ENCODE measurements at places on chromosomes 11 and 22.

DNA sequence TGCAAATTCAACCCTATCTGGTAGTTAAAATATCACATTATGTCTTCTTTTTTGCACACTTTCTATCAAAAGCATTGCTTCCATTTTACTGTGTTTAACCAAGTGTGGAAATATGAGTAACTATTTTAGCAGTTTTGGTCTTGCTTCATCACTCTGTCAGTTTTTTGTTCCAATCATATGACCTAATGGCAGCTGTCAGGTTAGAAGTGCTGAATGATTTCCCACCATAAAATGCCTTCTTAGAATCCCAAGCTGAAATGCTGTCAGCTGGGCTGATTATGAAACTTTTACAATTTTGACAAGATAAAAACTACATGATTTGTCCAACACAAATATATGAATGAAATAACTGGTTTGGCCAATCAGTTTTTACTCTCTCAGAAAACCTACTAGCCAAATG lies 1654.6 kb upstream of the RAG2 start:
- DNase-seq, result peak; percentile 57

DNA sequence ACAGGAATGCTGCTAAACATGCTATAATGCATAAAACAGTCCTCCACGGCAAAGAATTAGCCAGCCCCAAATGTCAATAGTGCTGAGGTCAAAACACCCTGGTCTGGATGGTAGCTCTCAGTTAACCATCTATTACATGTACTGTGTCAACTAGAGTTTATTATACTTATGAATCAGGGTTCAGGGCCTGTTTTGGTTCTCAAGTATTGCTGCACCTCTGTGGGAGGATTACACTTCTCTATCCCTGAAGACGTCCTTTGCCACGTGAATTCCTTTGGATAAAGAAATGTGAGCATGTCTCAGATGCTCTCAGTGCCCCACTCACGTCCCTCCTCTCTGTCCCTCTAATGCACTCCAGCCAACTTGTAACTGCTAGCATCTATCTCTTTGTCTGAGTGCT lies 53.4 kb downstream of the SLC1A2 start:
- DNase-seq, result peak; percentile 46

- DNase-seq, result peak; percentile 20
These were observed 80.8 kb downstream of the GRK3 start for GRCh38 chr22:25645266-25645665.

DNA sequence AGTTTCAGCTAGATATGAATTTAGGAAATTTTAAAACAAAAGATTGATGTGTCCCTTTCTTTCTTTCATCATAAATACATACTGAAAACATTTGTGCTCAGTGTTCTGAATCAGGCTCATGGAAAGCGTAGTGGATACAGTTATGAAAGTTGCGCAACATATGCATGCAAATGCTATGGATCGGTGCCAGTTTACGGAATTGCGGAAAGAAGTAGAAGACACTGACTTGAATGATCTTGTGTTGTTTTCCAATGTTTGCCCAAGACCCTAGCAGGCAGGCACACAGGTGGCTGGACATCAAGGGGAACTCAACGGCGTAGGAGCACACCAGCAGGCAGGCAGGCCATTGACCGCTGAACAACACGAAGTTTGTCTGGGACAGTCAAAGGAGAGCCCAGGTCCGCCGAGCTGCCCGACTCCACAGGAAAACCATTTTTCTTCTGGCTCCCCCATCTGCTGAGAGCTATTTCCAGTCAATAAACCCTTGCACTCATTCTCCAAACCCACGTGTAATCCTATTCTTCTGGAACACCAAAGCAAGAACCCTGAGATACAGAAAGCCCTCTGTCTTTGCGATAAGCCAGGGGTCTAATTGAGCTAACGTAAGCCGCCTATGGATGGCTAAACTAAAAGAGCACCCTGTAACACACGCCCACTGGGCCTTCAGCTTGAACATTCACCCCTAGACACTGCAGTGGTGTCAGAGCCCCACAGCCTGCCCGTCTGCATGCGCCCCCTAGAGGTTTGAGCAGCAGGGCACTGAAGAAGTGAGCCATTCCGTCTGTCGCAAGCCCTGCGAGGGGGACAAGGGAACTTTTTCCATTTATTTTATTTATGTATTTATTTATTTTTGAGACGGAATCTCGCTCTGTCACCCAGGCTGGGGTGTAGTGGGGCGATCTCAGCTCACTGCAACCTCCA lies 7.4 kb upstream of the BIRC3 start:
- no peak for DNase-seq

DNA sequence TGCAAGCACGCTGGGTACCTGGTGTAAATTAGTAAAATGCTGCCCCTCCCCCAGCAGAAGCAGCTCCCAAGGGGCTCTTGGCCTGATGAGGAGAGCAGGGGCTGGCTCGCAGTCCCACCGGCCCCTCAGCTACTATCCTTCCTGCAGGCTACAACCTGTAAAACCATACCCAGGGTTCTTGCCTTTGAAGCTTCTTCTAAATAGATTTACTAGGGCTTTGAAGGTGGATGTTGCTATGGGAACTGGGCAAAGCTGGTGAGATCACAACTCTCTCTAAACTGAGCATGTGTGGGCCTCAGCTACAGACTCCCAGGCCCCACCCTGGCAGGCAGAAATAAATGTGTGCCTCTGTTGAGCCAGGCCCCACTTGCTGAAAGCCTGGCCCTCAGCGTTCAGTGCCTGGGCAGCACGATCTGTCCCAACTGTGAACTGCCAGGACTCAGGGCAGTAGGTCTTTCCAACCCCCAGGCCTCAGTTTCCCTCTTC lies 18.5 kb downstream of the CD5 start:
- peak; percentile 43 for DNase-seq

DNA sequence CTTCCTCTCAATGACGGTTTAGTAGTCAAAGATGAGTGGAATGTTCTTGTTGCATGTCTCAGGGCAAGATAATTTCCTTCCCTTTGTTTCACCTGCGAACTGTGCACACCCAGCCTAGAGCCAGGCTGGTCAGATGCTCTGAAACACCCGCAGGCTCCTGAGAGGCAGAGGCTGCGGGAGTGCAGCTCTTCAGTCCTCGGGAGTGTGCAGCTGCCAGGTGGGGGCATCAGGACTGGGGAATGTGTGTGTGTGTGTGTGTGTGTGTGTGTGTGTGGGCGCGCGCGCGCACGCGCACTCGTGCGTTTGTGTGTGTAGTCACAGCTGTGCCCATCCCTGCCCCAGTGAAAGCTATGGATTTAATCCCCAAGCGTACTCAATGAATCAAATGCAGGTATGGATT lies 136.2 kb upstream of the NTM start:
- no peak for DNase-seq

- no peak for DNase-seq
These were observed 575.9 kb upstream of the CCDC90B start for GRCh38 chr11:83862033-83862432.

- peak; percentile 10 for DNase-seq
These were observed 50.4 kb downstream of the TCP11L1 start for GRCh38 chr11:33089776-33090175.

DNA sequence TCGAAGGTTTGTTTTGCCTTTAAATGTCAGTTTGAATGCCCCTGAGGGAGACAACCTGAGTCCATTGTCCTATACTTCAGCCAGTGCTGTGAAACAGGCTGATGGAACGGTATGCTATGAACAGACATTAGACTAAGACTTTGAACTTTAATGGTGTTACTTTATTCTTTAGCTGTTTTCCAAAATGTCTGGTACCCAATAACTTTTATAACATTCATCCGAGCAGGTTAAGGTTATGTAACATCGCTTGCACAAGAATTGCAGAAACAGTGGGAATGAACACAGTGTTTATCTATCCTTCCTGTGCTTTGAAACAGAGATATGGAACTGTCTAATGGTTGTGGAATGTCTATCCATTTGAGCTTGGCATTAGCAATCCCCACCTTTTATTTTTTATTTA lies 12.5 kb upstream of the PTS start:
- DNase-seq, result peak; percentile 78

GRCh38 chr11:15194671-15195415 lies 80.1 kb downstream of the INSC start:
- DNase-seq, result no peak

DNA sequence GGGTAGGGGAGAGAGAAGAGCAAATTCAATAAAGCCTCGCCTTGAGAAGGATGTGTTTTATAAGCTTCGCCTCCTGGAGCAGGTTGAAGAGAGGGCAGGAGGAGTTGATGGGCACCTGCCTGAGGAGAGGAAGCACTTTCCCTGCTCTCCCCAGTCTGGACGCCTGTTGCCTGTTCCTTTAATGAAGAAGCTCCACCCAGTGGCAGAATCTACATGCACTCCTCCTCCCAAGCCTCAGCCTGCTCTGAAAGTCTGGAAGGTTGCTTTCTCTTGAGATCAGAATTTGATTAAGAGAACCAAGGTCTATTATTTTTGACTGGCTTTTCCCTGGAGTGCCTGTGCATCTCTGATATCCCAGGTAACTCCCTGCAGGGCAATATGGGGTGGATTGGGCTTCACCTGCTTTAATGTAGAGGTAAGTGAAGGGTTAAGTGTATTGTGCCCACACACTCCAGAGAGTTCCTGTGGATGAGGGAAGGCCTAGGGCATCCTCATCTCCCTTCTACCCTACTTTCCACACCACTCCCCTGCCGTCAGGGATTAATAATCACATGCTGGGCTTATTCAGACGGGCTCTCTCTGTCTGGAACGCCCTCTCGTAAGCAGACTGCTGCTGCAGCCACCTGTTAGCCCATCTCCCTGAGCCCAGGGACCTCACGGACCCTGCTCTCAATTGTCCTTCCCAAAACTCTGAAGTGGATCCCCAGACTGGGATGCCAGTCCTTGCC lies 22.3 kb downstream of the NTM start:
- DNase-seq, result no peak

DNA sequence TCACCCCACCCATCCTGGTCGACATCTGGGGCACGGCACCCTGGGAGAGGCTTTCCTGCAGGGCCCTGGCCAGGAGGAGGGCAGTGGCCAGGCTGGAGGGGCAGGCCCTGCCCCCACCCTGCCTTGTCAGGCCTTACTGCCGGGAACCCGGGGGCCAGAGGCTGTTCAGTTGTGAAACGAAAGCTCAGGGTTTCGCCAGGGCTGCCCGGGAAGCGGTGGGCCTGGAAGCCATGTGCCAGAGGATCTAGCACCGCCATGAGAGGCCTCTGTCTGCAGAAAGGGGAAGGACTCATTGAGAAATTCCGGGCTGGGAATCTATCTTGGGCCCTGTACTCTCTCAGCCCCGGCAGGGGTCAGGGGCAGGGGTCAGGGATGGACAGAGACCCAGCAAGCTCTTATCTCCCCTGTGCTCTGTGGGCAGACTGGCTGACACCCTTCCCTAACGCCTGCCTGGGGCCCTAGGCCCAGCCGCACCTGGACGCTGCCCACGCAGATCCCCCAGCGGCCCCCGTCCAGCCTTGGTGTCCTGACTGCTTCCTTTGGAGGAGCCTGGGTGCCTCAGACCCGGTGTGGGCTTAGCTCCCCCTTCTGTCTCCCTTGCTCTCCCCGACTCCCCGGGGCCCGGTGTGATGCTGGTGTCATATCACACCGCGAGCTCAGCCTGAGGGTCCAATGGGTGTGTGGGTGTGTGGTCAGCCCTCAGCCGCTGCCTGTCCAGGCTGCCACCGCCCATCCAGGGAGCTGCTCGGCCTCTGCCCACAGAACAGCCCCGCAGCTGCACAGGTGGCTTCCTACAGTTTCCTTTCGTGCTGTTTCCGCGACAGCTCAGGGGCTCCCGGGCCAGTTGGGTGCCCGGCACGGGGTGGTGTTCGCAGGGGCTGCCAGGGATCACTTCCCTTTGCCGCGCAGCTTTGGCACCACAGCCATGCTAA lies 6.5 kb downstream of the PIM3 start:
- DNase-seq, result peak; percentile 53

GRCh38 chr22:18110194-18110953 lies at the start of gene TUBA8:
Gene TUBA8 (plus strand): TSS chr22:18110809. CDS start chr22:18110866, 57 bp downstream.
- peak; percentile 24 for DNase-seq

DNA sequence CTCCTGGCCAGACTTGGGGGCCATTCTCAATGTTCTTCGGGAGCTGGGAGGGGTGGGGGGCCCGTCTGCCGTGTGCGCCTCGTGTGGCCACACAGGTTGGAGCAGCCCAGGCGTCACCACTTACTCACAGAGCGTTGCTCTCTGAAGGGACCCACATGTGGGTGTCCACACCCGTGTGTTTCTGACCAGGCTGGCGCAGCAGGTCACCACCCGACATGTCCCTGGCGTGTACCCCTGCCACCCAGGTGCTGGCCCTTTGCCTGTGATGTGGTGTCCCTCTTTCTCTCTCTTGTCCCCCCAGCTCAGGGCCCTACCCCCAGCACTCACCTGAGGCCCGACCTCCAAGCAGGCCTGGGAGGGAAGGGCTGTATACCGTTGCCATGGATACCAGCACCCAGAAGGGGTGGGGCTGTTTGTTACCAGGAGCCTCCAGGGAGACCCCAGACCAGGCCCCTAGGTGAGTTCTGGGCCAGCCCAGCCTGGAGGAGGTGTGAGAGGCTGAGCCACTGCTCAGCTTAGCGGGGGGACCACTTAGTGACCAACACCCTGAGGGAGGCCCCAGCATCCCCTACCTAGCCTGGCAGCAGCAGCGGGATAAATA lies 1.4 kb downstream of the LMNTD2 start:
- no peak for DNase-seq

DNA sequence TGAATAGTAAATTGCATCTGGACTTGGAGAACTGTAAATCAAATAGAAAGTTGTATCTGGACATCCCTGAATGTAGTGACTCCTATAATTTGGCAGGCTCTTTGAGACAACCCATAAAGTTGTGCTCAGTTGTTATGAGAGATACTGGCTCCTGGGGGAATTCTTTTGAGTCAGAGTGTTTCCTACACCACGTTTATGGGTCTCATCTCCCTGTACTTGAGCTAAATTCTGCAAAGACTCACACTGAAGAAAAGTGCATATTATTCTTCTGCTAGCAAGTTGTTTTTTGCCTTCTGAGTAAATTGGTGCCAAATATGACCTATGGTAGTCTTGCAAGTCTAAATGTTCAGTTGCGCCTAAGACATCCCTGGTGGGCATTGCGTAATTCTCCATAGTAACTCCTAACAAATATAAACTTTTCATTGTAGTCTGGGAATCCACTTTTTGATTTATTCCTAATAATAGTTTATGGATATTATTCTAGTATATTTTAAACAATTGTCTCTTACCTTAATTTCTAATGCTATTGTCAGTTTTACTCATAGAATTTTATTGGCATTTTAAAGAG lies 5.0 kb downstream of the ZNF215 start:
- DNase-seq, result peak; percentile 47

DNA sequence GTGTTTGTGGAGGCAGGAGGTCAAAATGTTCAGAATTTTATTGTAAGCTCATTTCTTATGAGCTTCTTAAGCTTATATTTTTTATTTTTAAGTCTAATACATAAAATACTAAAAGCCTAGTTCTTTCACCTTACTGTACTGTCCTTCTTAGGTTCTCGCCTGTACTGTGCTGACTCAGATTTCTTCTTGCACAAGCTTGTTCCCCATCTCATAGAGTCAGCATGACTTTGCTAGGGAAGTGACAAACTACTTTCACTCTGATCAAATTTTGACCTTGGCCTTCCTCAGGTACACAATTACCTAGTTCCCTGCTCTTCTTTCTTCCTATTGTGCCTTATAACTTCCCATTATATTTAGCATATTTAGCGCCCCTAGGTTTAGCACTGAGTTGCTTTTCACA lies 81.5 kb downstream of the STK33 start:
- DNase-seq, result no peak
